Endothelial cell (in vitro differentiated cells): ENCODE measurements at places on chromosomes 1 and 21. TPM values are rescaled to one million over a fixed set of nuclear protein-coding genes. Genes with fewer than 3 reads are reported as not detected.

DNA sequence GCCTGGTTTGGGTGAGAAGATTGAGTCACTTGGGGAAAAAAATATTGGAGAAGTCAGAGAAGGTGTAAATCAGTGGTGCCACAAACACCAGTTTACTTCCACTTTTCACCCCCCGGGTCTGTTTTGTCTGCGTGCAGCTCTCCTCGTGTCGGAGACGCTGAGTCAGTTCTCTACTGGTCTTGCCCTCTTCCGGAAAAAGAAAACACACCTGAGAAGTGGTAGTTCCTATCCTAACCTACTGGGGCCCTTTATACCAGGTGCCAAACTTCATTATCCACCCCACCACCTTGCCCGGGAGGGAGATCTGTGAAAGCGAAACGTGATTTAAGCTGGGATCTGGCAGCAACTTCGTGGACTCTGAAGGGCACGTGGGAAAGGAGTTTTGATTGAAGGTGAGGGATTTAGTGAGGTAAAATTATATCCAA, 855 bp upstream of the IVNS1ABP start:
- peaks cover 19% of the 10 kb centered on the region for H3K36me3 ChIP-seq
- peaks cover 22% of the 10 kb centered on the region for H3K27me3 ChIP-seq
- H3K4me3 ChIP-seq, result peak overlapping the region; percentile 93

DNA sequence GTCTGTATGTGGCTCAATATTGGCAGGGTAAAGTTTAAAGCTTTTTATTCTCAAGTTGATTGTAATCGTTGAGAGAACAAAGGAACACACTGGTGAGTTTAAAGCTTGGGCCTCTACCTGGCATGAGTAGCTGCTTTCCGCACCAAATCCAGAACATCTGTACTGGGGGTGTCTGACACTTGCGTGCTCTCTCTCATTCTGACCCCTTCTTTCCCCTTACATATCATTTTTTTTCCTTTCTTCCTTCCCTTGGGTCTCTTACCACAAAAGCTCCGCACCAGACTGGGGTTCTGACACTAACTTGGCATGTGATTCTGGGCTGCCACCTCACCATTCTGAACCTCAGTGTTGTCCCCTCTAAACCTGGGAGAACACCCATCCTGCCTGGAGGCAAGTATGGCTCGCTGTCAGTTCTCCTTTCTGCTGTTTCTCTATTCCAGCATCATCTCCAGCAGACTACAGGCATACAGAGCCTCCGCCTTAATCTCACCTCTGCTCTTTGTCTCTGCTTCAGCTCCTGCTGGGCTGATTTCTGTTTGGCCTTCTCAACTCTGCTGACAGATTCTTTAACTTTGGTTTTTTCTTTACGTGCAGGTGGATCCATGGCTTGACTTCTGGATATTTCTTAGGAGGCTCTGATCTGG, 859 bp upstream of the ERMAP start:
- peak overlapping the region; percentile 96 for H3K27ac ChIP-seq
- H3K27me3 ChIP-seq, result peaks cover 2% of the 10 kb centered on the region
- DNase-seq, result no peak
- peaks cover 13% of the 10 kb centered on the region for H3K4me1 ChIP-seq

GRCh38 chr1:155071701-155072100, 6.9 kb upstream of the EFNA3 start:
- peak overlapping the region; percentile 73 for H3K27ac ChIP-seq
- H3K27me3 ChIP-seq, result peaks cover 10% of the 10 kb centered on the region

- H3K27me3 ChIP-seq, result no peaks in the 10 kb centered on the region
- H3K4me3 ChIP-seq, result no peak overlapping the region
- peaks cover under 1% of the 10 kb centered on the region for H3K4me1 ChIP-seq
- no peak for DNase-seq
- peaks cover 7% of the 10 kb centered on the region for H3K36me3 ChIP-seq
- H3K27ac ChIP-seq, result no peak overlapping the region
Measured at GRCh38 chr1:113895961-113896360, 8.6 kb upstream of the BCL2L15 start.

DNA sequence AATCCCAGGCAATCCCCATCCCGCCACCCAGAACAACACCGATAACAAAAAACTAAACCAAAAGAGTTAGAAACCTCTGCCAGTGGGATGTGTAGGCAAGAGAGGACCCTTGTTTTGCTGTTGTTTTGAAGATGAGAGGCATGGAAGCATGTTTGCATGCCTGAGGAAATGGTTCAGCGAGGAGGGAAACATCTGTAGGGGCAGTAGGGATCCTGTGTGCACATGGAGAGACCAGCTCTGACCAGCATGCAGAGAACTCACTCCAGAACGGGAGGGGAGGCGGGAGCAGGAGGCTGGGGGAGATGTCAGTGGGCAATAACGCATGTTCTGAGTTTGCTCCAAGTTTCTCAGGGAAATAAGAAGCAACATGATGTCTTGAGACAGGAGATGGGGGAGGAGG, 5.3 kb downstream of the CLDN14 start:
- peaks cover 10% of the 10 kb centered on the region for H3K27me3 ChIP-seq
- H3K4me1 ChIP-seq, result peaks cover 11% of the 10 kb centered on the region
- H3K27ac ChIP-seq, result no peak overlapping the region

GRCh38 chr1:52355436-52355835, 10.6 kb downstream of the CC2D1B start:
- peak overlapping the region; percentile 35 for H3K4me3 ChIP-seq
- peaks cover 41% of the 10 kb centered on the region for H3K4me1 ChIP-seq
- H3K27ac ChIP-seq, result peak overlapping the region; percentile 30
- peaks cover 6% of the 10 kb centered on the region for H3K27me3 ChIP-seq

- peaks cover 1% of the 10 kb centered on the region for H3K27me3 ChIP-seq
- no peak overlapping the region for H3K4me3 ChIP-seq
- H3K27ac ChIP-seq, result no peak overlapping the region
Measured at GRCh38 chr1:24047110-24047477, 64.8 kb downstream of the MYOM3 start.

- no peak overlapping the region for H3K27ac ChIP-seq
- H3K4me3 ChIP-seq, result no peak overlapping the region
- H3K27me3 ChIP-seq, result no peaks in the 10 kb centered on the region
- DNase-seq, result no peak
- peaks cover 7% of the 10 kb centered on the region for H3K4me1 ChIP-seq
Measured at GRCh38 chr1:199083680-199084079, 444.8 kb downstream of the PTPRC start.

GRCh38 chr1:239288820-239289554, 97.4 kb upstream of the CHRM3 start:
- no peak overlapping the region for H3K4me3 ChIP-seq
- H3K36me3 ChIP-seq, result no peaks in the 10 kb centered on the region
- H3K27ac ChIP-seq, result no peak overlapping the region
- peaks cover 1% of the 10 kb centered on the region for H3K27me3 ChIP-seq

TSPAN2 gene
- total RNA-seq, result 57.9 TPM

DOP1B gene
- total RNA-seq, result 8.7 TPM

SARS1 gene
- 125 TPM for total RNA-seq

ADORA3 gene
- 0.13 TPM for total RNA-seq

PAPPA2 gene
- 0.33 TPM for total RNA-seq

AMY1A gene
- not detected for total RNA-seq

IGFN1 gene
- total RNA-seq, result not detected

PDZK1 gene
- total RNA-seq, result 0.41 TPM

NUF2 gene
- total RNA-seq, result 6.0 TPM

FCRL2 gene
- total RNA-seq, result not detected

IFI16 gene
- total RNA-seq, result 258 TPM

TLCD4 gene
- total RNA-seq, result 0.41 TPM
